ENCODE measurements at places on chromosomes 11 and 22. TPM values are rescaled to one million over a fixed set of nuclear protein-coding genes. Genes with fewer than 3 reads are reported as not detected.

DNA sequence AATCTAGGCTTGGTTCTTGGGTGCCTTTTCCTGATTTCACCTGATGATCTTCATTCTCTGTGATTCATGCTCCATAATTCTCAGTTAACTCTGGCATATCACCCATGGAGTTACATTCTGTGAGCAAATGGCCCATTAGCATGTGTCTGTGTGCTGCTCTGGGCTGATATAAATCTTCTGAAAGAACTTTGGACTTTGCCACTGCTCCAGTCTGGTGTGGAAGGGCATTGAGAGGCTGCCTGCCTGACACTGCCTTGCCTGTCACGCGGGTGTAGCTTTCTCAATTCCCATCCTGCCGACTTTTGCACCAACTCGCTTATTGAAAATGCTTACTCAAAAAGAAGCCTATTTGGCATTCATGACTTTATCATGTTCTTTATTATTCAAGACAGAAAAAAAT, 42.2 kb downstream of the FAT3 start:
- no peak for DNase-seq

- peak; percentile 44 for DNase-seq
These were observed 720 bp upstream of the MPZL2 start for GRCh38 chr11:118264569-118265465.

The GLYAT gene
- not detected for polyA plus RNA-seq

The TCN2 gene
- polyA plus RNA-seq = 188 TPM

The STARD10 gene
- polyA plus RNA-seq = 22.5 TPM
